ENCODE measurements at places on chromosomes 6 and 20.
A peak's percentile ranks its signal among the peaks of the same experiment; 100 is the strongest.

DNA sequence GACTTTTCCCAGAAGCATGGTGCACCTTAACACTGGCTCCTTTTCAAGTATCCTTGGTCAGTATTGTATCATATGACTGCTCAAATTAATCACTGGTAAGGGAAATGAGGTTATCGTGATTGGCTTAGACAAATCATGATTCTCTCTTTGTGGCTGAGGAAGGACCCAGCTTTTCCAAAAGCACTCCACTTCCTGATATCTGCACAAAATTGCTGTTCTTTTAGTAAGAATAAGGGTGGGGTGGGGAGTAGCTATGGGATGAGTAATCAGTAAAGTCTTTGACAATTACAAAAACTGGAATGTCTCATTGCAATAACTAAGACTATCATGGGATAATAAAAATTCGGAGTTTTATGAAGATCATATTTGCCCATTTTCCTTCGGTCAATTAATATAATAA, 9.0 kb upstream of the RIPPLY2 start:
- DNase-seq: no peak

GRCh38 chr20:43689165-43689564, 22.3 kb downstream of the MYBL2 start:
- DNase-seq: no peak

- DNase-seq: no peak
Measured at GRCh38 chr6:170286246-170286933, 4.5 kb downstream of the DLL1 start.

GRCh38 chr20:59819496-59820203, 113.8 kb downstream of the SYCP2 start:
- no peak for DNase-seq

GRCh38 chr20:57399587-57400155, 8.5 kb downstream of the RBM38 start:
- DNase-seq: peak; percentile 24

GRCh38 chr6:138296381-138296780, 78.1 kb upstream of the PBOV1 start:
- DNase-seq: no peak

DNA sequence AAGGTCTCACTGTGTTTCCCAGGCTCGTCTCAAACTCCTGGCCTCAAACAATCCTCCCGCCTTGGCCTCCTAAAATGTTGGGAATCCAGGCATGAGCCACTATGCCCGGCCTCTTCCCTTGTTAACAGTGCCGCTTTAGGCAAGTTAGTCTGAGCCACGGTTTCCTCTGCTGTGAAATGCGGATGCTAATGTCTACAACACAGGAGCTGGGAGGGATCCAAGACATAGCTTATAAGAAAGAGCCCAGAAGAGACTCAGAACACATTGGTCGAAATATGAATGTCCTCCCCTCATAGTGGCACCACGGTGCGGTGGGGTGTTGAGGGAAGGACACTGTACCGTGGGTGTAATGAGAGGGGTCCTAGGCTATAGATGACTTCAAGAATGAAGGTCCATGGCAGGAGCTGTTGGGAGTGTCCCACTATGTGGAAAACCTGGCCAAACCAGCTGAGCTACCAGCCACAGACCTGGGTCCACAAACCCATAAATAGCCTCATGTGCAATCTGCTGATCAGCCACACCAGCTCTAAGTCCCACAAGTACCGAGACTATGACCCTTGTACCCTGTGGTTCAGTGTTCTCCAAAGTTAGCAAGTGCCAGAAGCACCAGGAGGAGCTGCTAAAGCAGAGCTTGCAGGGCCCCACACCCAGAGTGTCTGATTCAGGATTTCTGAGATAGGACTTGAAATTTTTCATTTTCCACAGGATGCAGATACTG, 57.8 kb upstream of the ZFAND3 start:
- no peak for DNase-seq

GRCh38 chr20:35398660-35399144, 13.1 kb downstream of the UQCC1 start:
- DNase-seq: no peak

- DNase-seq: no peak
Measured at GRCh38 chr6:130575971-130576370, 210.2 kb downstream of the TMEM200A start.

DNA sequence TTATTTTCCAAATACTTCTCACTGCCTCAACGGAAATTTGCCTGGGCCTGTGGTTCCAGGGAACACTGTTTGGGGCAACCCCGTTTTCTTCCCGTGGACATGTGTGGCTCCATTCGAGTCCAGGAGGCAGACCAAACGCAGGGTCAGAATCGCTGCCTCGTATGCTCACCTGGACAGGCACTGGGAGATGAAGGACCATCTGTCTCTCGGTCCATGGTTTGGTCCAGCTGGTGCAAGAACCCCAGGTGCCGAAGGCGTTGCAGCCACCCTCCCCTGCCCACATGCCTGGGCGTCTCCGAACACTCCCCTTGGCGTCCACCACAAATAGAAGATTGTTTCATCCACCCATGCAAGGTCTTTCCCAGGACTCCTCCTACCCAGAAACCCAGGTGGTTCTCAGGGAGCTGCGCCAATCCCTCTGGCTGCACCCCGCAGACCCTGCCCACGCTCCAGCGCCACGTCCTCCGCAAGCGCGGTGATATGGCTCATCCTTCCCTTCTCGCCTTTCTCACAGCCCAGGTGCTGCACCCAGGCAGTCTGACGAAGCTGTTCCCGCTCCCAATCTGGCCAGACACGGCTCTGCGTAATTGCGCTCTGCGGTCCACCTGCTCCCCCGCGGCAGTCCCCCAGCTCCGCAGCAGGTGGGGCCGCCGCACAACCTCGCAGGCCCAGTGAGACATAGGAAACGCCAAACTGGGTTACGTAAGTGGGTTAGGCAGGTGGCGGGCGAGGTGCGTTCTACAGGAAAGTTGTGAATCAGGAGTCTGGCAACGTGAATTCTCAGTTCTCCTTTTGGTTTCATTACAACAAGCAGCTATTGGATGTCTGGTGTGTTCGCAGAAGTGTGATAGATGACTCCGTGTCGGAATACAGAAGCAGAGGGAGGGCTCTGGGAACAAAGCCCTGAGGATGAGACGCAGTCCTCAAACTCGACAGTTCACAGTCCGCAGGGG, 146.2 kb upstream of the ECI2 start:
- DNase-seq: no peak

DNA sequence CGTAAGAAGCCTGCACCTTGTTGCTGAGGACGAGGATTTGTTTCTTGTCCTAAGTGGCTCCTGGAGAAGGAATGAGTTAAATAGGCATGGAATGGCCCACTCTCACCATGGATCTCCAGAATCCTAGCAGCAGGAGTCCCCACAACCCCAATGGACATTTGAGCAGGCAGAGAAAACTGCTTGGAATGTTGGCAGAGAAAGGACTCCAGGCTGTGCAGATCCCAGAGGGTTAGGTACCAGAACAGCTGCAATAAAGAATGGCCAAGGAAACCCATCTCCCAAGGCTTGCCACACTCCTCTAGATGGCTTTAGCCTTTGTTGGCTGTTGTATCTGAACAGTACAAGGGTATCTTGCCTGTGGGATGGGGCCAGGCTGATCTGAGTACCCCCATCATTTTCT, 1415.7 kb upstream of the ADGRB3 start:
- no peak for DNase-seq

DNA sequence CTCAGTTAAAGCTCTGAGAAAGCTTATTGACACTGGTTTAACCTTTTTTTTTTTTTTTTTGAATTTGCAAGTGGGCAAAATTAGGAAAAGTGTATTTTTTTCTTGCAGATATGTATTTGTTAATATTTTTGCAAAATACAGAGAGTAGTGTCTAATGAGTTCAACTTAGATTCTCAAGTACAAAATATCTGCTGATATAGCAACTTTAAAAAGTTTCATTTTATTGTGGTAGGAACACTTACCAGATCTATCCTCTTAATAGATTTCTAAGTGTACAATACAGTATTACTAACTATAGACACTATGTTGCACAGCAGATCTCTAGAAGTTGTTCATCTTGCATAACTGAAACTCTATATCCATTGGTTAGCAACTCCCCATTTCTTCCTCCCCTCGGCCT, 30.9 kb upstream of the HDDC2 start:
- DNase-seq: no peak

GRCh38 chr6:84897988-84898594, 133.7 kb upstream of the TBX18 start:
- DNase-seq: no peak

- DNase-seq: no peak
Measured at GRCh38 chr20:48404598-48404997, 423.2 kb downstream of the PREX1 start.

- no peak for DNase-seq
Measured at GRCh38 chr20:63833776-63834490, 2.9 kb upstream of the ZBTB46 start.

- DNase-seq: no peak
Measured at GRCh38 chr6:25536781-25537180, 115.2 kb upstream of the SCGN start.

- DNase-seq: no peak
Measured at GRCh38 chr6:169449221-169449620, 195.6 kb upstream of the THBS2 start.

GRCh38 chr6:132491303-132491702, 21.6 kb downstream of the STX7 start:
- no peak for DNase-seq

- DNase-seq: no peak
Measured at GRCh38 chr20:62439218-62439617, 11.9 kb upstream of the RBBP8NL start.

GRCh38 chr6:162181111-162181510, 546.5 kb downstream of the PRKN start:
- no peak for DNase-seq

- no peak for DNase-seq
Measured at GRCh38 chr20:36364506-36364905, 58.4 kb downstream of the DLGAP4 start.

GRCh38 chr6:24195836-24196597, 70.0 kb downstream of the NRSN1 start:
- no peak for DNase-seq

- DNase-seq: no peak
Measured at GRCh38 chr6:16338577-16339264, 100.3 kb downstream of the GMPR start.

GRCh38 chr6:138017166-138017757, 90.0 kb downstream of the PERP start:
- no peak for DNase-seq

GRCh38 chr20:53963635-53964034, 106.8 kb downstream of the BCAS1 start:
- no peak for DNase-seq

- DNase-seq: no peak
Measured at GRCh38 chr6:149031859-149032598, 285.2 kb downstream of the UST start.

GRCh38 chr6:169979873-169980432, 228.5 kb downstream of the ERMARD start:
- DNase-seq: no peak

DNA sequence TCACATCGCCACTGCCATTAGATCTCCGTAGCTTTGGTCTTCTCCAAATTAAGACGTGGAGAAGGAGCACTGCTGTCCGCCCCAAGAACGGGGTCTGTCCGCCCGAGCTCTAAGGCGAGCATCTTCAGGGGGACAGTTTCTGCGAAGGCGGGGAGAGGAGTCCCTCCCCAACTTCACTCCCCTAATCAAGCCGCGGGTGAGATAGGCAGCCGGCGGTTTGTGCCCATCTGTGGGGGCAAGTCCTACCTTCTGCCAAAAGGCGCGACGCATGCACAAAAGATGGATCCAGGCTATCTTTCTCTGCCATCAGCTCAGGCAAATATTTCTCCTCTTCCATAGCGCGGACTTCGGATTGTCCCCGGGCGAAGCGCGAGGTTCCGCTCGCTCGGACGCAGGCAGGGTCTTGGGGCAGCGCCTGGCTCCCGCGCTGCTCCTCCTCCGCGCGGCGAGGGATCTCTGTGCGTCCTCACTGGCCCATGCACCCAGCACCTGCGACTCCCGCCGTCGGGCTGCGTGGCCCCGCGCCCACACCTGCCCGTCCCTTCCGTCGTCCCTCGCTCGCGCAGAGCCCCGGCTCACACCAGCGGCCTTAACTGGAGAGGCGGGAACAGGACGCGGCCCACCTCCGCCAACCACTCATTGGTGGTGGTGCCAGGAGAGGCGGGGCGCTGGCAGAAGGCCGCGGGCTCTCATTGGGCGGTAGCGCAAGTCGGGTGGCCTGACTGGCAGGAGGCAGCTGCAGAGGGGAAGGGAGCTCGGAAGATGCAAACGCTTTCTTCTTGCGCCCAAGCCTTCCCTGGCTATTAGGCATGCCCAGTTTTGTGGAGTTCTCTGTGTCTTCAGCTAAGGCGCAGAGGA, at the start of gene KHDRBS2:
Gene KHDRBS2 (minus strand): TSS at position 614 of the 858 bp plus-strand sequence.
- no peak for DNase-seq

- DNase-seq: no peak
Measured at GRCh38 chr6:128743974-128744765, 138.8 kb upstream of the LAMA2 start.

- DNase-seq: no peak
Measured at GRCh38 chr6:144823131-144823530, 538.0 kb downstream of the UTRN start.

GRCh38 chr6:124203101-124203811, 399.6 kb downstream of the NKAIN2 start:
- no peak for DNase-seq

- no peak for DNase-seq
Measured at GRCh38 chr6:47126647-47127391, 84.7 kb upstream of the ADGRF1 start.

DNA sequence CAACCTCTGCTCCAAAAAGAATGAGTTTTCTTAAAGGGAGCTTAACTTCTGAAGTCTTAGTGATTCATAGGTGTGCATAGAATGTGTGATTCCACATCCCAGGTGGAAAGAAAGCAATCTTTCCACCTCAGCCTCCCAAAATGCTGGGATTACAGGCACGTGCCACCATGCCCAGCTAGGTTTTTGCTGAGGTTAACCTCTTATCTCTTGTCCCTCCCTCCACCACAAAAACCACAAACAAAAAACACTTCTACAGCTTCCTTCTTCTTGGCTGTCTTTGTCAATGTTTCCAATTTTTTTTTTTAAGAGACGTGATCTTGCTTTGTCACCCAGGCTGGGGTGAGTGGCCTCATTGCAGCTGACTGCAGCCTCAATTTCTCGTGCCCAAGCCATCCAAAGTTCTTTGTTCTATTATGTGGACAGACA, 8.1 kb upstream of the CSE1L start:
- no peak for DNase-seq

DNA sequence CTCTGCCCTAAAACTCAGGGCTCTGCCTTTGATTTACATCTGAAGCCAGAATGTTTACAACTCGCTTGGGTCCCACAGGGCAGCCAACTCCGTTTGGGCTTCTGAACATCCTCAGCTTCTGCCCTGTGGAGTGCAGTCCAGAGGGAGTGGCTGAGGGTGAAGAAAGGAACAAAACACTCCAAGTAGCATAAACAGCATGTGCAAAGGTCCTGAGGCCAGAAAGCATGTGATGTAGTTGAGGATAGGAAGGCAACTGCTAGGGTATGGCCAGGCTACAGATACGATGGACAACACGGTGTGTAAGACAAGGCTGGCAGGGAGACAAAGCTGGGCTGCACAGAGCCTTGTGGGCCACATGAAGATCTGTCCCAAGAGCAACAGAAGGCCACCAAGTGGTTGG, 12.5 kb downstream of the JAG1 start:
- no peak for DNase-seq

- DNase-seq: no peak
Measured at GRCh38 chr6:87641065-87641692, 51.2 kb downstream of the ORC3 start.

GRCh38 chr6:3270258-3270657, 11.5 kb downstream of the PSMG4 start:
- DNase-seq: no peak

Data from effector CD8-positive, alpha-beta T cell (primary cell).